ENCODE measurements at places on chromosomes 4 and X.

GRCh38 chr4:181661923-181662322, 581.3 kb upstream of the TENM3 start:
- no peak for DNase-seq

- no peak for DNase-seq
Measured at GRCh38 chrX:149497626-149498025, 7.5 kb downstream of the IDS start.

- no peak for DNase-seq
Measured at GRCh38 chrX:39896951-39897740, 200.6 kb downstream of the BCOR start.

- DNase-seq = no peak
Measured at GRCh38 chr4:6365545-6366086, 96.0 kb downstream of the WFS1 start.

DNA sequence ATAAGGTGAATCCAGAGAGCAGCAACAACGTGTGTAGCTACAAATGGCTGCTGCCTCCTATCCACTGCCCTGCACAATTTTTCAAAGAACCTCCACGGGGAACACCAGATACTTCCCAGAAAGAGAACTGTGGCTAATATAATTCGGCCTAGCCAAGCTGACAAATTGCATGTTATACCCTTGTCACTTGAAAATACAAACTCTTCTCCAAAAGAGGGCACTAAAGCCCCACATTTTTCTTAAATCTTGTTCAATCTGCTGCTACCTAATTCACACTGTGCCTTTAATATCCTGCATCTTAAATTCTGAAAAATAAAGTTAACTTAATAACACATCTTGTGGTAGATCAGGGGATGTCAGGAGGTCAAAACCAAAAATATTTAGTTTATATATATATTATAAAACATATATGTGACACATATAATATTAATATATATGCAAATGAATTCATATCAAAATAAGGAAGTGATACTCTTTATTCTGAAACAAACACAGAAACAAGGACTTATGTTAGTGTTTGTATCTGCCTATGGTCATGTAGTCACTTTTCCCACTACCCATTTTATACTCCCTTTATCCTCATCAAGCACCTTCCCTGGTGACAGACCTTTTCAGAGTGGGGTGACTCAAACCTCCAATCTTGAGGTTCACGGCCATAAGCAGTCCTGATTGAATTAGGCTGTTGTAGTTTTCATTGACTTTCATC, 24.1 kb downstream of the CT45A1 start:
- no peak for DNase-seq

DNA sequence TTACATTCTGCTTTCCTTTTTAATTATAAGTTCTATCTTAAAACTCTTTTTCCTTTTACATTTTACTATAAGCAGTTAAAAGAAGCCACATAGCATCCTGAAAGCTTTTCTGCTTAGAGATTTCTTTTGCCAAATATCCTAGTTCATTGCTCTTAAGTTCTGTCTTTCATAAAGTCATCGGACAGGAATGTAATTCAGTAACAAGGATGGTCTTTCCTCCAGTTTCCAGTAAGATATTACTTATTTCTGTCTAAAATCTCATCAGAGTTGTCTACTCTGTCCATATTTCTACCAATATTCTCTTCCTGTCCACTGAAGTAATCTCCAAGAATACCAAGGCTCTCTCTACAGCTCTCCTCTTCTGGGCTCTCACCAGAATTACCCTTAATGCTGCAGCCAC, 37.5 kb upstream of the ADH1C start:
- DNase-seq = no peak

DNA sequence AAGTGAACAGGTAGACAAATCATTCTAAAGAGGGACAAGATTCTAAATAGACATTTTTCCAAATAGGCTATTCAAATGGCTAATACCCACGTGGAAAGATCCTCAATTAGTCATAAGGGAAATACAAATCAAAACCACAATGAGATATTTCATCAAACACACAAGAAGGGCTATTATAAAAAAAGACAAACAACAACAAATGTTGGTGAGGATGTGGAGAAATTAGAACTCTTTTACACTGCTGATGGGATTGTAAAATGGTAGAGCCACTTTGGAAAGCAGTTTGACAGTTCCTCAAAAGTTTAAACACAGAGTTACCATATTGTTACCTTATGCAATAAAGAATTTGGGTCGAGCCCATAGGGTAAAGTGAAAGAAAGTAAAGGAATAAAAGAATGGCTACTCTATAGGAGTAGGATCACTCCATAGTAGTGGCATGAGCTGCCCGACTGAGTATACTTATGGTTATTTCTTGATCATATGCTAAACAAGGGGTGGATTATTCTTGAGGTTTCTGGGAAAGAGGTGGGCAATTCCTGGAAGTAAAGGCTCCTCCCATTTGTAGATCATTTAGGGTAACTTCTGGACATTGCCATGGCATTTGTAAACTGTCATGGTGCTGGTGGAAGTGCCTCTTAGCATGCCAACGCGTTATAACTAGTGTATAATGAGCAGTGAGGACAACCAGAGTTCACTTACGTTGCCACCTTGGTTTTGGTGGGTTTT, 58.9 kb upstream of the FAM9C start:
- no peak for DNase-seq

- no peak for DNase-seq
Measured at GRCh38 chr4:94947681-94948108, 189.9 kb downstream of the BMPR1B start.

GRCh38 chr4:91630054-91630453, 673.7 kb upstream of the GRID2 start:
- no peak for DNase-seq

DNA sequence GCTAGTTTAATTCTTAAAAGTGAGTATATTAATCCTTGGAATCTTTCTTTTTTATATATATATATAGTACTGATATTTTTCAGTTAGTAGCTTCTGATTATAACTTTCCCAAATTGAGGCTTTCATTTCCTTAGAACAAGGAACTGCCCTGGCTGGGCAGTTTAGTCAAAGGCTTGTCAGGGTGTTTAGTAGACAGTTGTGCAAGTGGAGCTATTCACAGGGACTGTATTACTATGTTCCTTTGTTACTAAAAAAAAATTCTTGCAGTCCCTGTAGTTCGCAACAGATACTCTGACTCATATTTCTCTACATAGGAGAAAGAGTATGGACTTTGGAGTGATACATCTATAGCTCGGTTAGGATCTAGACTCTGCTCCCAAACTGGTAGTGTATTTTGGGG, 20.8 kb downstream of the USO1 start:
- no peak for DNase-seq

DNA sequence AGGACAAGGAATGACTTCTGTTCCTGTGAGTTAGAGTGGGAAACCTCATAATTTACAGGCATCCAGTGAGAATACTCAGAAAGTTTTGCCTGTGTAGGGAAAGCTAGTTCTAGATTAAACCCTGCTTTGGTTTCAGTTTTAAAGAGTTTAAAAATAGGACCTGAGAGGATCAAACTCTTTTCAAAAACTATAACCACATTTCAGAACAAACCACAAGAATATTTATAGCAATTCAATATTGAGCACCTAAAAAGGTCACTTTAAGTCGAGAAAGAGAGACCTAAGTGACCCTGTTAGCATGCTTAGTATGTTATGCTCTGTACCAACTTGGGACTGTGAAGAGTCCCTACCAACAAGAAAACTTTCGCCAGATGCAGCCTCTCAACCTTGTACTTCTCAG, 17.4 kb upstream of the PWWP3B start:
- no peak for DNase-seq

DNA sequence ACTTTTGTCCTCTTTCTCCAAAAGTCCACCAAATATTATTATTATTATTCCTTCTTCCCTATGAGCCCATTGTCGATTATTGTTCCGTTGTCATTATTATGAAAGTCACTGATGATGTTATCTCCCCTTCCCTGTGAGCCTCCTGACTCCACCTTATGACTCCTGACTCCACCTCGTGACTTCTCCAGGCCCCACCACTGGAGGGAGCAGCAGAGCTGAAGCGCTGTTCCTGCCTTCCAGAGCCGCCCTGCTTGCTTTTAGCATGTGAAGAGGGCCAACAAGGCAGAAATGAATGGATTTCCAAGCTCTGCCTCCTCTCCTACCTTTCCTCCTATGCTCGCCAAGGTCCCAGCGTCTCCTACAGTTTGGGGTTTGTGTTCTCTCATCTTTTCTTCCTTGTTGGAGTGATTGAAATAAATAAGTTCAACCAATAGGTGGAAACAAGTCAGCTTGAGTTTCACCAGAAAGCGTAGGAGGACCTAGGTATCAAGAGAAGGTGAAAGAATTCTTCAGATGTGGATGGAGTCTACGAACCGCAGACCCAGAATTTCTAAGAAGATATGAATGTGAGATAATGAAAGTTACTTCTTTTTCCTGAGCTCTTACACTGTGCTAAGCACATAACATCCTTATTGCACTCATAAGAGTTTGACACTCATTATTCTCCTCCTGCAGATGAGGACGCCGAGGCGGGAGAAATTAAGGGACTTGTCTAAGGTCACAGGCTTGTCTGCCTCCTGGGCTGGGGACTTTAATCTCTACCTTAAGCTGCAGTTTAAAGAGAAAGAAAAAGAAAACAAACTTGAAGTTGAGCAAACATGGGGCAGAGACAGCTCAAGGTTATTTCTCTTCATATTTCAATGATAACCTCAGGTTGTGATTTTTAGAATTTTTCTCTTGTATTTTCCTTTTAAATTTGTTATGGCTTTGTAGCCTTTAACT, 26.1 kb downstream of the IGSF1 start:
- DNase-seq = no peak

DNA sequence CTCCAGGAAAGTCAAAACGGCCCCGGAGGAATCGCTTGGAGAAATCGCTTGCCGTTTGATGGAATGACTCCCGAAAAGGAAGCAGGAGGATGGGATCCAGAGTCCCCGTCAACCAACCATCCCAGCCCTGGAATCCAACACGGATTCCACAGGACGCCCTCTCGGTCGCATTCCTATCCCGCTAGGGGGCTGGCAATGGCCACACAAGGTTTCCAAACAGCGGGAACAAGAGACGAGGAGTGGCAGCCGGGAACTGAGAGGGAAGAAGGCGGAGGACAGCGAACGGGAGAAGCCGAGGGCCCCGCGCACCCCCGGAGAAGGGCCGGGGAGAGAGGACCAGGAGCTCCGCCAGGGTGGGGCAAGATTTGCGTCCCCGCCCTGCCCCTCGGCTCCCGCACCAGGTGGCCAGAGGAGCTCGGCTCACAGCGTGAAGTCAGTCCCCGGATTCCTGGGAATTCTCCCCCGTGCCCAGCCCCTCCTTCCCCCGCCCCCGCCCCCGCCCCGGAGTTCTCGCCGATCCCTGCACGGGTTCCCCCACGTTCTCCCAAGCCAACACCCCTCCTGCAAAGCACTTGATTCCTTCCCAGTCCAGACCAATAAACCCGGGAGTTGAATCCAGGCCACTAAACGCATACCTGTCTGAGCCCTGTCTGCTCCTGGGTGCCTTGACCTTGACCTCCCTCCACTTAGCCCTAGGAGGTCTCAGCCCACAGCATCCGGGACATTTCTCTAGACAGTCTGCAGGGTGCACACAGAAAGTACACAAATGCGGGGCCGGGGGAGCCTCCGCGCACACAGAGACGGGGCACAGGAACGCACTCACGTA, 1.4 kb downstream of the PDZD4 start:
- no peak for DNase-seq

- no peak for DNase-seq
Measured at GRCh38 chr4:187433141-187433540, 562.4 kb upstream of the ZFP42 start.

GRCh38 chr4:72006586-72006985, 25.2 kb upstream of the NPFFR2 start:
- DNase-seq = no peak

- DNase-seq = no peak
Measured at GRCh38 chr4:189021831-189022230, 882.6 kb downstream of the TRIML1 start.

GRCh38 chr4:100938698-100939097, 408.6 kb downstream of the PPP3CA start:
- no peak for DNase-seq

GRCh38 chr4:111323916-111324315, 701.0 kb upstream of the PITX2 start:
- no peak for DNase-seq

- no peak for DNase-seq
Measured at GRCh38 chrX:31320740-31321139, 248.9 kb upstream of the FTHL17 start.

DNA sequence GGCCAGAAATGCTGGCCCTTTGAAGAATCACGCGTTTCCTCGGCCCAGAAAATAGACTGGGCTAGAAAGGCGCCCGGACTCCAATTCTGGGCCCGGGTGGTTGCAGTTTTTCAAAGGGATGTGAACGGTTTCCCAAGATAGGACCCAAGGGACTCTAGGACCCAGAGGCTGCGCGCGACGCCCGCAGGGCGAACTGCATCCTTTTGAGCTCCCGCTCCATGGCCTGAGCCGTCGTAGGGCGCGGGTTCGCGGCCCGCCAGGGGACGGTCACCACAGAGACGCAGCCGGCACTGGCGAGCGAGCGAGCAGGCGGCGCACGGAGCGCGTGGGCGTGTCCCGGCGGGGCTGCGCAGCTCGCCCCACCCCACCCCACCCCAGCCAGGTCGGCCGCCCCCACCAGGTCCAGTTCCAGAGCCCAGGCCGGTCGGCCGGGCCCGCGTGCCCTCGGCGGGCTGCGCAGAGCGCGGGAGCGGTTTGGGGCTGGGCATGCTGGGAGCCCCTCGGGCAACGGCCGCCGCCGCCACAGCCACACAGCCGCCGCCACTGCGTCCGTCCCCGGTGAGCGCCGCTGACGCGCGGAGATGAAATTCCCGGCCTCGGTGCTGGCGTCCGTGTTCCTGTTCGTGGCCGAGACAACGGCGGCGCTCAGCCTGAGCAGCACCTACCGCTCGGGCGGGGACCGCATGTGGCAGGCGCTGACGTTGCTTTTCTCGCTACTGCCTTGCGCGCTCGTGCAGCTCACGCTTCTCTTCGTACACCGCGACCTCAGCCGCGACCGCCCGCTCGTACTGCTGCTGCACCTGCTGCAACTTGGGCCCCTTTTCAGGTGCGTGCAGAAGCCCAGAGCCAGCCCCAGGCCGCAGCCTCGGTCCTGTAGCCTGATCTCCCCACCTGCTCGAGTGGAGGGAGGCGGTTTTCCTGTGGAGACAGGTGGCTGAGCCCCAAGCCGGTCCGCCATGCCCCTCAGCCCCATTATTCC, at the start of gene XK:
Gene XK (plus strand): TSS at position 411 of the 979 bp plus-strand sequence. CDS start 171 bp downstream, at position 582.
- DNase-seq = peak; percentile 3

DNA sequence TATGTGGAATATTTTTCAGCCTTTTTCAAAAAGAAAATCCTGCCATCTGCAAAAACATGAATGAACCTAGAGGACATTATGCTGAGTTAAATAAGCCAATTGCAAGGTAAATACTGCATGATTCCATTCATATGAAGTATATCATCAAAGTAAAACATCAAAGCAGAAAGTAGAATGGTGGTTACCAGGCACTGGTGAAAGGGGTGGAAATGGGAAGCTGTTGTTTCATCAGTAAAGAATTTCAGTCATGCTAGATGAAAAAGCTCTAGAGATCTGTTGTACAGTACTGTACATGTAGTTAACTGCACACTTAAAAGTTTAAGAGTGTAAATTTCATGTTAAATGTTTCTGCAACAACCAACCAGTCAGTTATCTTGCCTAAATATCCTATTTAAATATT, 196.8 kb upstream of the ADGRL3 start:
- no peak for DNase-seq

- no peak for DNase-seq
Measured at GRCh38 chr4:121913667-121914066, 38.2 kb downstream of the TRPC3 start.

- peak; percentile 7 for DNase-seq
Measured at GRCh38 chr4:37889849-37890800, 759 bp upstream of the TBC1D1 start.
